ENCODE measurements at places on chromosomes 1 and 21.

DNA sequence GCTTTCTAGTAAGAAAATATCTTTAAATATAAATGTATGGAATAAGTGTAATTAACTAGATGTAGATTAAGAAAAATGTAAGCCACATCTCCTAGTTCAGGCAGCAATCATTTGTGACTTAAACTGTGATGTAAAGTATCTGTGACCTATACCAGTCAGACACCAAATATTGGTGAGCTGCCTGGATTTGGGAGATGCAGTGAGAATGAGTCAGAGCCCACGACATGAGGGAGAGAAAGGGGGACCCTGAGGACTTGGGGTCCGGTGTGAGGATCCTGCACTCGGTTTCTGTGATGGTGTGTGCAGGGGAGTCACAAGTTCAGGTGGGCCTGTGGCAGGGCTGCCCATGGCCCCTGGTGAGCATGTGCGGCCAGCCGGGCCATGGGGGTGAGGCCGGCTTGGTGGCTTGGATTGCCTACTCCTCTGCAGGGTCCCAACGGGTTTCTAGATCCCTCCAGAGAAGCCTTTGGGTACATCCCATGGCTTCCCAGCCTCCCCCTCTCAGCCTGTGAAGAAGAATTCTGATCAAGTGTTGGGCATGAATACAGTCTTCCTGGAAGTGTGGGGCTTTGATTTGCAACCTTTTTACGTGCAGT is 19.0 kb upstream of the ABCG1 start:
- no peak for DNase-seq

DNA sequence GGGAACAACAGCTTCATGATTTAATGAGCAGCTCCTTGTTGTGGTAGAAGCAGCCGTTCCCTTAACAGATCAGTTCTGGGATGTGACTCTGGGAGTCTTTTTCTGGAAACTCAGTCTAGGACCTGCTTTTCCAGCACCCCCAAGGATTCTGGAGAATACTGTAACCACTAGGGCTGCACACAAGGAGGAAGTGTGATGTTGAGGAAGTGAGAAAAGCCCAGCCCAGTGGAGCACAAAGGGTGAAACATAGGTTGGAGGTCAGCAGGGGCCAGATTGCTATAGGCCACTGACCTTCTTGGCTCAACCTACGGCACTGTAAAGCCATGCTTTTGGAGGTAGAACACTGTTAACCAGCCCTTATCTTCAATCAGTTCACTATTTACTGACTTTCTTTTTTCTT is 10.1 kb upstream of the PLA2G5 start:
- no peak for DNase-seq

DNA sequence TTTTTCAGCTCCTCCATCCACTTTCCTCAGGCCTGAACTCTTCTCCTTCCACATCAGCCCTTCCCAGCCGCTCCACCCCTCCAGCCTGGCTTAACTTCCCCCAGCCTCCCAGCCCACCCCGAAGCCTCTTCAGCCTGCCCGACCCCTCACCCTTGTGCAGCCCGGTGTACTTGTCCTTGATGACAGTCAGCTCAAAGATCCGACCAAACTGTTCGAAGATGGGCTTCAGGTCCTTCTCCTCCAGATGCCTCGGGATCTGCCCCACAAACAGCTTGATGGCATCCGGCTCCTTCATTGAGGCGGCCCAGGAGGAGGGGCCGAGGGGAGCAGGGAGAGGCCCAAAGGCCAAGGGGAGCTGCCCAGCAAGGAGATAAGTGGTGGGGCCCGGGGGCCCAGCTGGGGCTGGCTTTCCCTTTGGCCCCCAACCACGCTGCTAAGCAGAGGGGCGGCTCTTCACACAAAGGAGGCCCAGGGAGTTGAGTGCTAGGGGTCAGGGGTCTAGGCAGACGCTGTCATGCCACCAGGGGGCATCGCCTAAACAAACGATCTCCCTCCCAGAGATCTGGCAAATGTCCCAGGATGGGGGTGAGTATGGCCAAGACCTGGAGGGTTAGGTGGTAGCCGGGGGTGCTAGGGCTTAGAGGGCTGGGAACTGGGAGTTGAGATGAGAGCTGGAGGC is 738 bp downstream of the CELF3 start:
- DNase-seq: no peak

- DNase-seq: no peak
Measured at GRCh38 chr1:66383168-66383567, 150.8 kb upstream of the SGIP1 start.

GRCh38 chr1:234658138-234658537 is 48.2 kb upstream of the IRF2BP2 start:
- peak; percentile 61 for DNase-seq

DNA sequence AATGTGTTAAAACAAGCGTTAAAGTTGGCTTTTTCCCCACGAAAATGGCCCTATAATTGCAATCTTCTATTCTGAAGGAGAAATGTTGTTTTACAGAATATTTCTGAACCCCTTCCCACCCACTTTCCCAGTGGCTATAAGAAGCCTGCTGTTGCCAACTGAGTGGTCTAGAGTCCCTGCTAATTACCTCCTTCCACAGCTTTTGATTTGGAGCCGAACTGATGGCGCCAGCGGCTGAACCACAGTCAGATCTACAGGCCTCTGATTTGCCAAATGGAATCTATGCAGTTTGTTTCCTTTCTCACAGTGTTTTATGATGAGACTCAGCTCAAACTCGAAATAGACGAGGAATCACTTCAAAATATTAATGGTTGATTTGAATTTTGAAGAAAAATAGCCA is 76.0 kb upstream of the C1orf105 start:
- no peak for DNase-seq

DNA sequence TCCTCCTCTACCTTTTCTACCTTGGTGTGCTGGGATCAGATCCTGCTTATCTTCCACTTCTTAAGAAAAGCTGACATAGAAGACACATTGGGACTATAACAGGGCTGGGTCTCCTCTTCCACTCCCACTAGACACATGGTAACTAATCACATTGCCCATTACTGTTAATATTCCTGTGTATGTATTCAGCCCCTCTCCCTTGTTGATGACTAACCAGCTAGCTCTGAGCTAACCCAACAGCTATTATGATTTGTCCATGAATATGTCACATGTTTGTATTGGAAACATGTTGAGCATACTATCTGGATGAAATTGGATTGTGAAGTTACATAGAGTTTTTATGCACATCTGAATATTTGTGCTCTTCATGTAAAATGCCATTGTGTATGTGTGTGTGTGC is 52.9 kb downstream of the MPZL1 start:
- DNase-seq: no peak

- no peak for DNase-seq
Measured at GRCh38 chr1:70008660-70009059, 196.7 kb downstream of the LRRC40 start.
